Stimulated activated CD4-positive, alpha-beta T cell treated with anti-CD3 and anti-CD28 coated beads, Interleukin-12 subunit alpha, Interleukin-12 subunit beta, amount 100 ng/mL, for 48 hours (primary cell): ENCODE measurements at places on chromosomes 2 and 18.

DNA sequence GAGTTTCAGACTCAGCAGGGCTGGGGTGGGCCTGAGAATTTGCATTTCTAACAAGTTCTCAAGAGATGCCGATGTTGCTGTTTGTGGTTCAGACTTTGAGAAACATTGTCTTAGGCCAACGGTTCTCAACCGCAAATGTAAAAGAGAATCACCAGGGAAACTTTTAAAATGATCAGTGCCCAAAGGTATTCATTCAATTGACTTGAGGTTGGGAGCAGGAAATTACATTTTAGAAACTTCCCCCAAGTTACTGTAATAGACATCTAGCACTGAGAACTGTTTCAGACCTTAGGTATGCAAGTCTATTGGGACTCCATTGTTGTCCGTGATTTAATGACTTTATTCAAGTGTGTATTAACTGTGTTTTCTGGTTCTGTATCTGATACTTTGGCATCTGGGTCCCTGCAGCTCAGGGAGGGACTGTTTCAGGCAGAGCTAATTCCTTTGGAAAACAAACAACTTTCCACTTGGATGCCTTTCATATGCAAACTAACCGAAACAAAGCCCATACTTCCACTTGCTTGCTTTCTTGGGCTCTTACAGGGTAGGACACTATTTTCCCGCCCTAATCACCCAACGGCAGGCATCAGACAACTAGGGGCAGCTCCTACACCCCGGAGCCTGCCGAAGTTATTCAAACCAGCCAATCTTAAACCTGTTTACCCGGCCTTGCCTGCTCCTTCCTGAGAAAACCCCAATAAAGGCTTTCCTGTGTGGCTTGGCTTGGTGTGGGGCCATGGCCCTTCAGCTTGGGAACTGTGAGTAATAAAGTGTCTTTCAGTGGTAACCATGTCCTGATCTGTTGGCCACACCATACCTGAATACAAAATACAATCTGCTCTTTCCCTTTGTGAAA, 97.6 kb downstream of the POLE4 start:
- no peak for DNase-seq

- DNase-seq = no peak
Observed at GRCh38 chr2:214471382-214471781, 60.5 kb downstream of the VWC2L start.

DNA sequence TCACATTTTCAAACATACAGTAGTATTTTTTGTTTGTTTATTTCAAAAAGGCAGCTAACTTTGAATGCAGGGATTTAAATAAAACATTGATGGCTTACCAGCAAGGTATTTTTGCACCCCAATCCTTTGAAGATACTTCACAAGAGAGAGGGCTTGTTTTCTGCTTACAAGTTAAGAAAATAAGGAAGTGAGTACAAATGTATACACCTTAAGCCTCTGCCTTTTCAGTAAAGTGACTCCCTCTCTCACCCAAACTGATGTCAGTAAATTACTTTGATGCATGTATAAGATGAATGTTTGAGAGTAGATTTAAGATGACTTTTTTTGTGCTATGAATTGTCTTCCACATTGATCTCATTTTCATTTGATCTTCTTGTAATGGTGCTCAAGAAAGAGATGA, 820.0 kb downstream of the CPS1 start:
- DNase-seq = no peak

DNA sequence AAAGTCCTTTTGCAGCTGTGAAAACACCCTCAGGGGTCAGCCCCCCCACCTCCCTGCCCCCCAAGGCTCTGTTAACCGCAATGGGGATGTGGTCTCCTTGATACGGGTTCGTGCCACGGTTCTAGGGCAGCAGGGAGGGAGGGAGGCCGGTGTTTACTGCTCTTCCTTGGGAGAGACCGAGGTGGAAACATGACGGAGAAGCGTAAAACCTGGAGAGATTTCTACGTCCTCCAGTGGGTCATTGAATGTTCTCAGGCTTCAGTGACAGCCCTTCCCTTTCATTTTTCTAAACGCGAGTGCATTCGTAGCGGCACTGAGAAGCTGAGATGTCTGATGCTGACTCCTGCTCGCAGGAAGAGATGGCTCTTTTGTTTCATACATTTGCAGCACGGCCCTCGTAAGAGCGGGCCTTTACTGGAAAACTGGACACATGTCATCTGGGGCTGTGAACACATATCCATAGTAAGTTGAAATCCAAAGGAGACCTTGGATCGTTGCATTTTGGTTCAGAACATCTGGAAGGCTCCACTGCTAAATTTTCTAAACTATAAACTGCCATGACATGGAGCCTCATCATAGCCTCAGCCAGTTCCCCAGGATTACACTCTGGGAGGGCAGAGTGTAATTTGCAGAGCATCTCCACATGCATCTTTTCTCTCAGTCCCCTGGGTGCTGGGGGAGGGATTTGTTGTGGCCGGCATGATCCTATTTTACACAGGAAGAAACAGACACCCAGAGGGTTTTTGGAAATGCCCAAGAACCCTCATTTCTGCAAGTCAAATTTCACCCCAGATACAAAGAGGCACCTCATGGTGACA, 40.6 kb upstream of the HDAC4 start:
- DNase-seq = no peak

GRCh38 chr2:43358410-43359201, 132.2 kb upstream of the ZFP36L2 start:
- no peak for DNase-seq

GRCh38 chr18:39805218-39805617, 2149.8 kb upstream of the PIK3C3 start:
- DNase-seq = no peak

DNA sequence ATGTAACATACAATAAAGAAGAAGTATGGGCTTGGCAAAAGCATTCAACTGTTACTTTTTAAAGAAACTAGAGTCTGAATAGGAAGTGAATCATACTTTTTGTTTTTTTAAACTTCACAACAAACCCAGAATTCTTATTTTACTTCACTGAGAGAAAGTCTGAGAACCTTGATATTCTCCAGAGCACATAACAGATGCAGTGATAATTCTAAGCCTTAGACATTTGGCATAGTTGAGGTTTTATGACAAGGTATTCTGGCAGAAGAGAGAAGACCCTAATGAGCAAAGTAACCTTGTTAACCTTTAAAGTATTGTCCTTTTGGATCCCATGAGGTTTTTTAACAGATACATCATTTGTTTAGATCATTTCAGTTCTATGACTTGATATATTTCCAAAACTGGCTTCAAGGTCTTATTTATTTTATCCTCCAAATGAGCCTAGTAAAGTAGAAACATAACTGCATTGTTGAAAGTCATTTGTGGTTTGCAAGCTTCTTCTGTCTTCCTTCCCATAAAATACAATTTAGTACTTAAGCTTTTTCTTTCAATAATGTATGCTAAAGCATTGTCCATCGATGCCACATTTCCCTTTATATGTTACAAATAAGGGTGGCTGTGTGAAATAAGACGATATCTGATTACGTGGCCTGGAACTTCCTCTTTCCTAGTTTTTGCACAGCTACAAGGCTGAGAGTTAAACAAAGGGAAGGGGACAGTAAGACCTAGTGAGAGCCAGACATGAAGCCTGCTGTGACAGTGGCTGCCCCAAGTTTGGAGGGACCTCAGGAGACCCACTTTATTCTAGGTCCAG, 86.1 kb upstream of the ITPRID2 start:
- DNase-seq = no peak

- no peak for DNase-seq
Observed at GRCh38 chr18:38010971-38011857, 445.6 kb upstream of the CELF4 start.

DNA sequence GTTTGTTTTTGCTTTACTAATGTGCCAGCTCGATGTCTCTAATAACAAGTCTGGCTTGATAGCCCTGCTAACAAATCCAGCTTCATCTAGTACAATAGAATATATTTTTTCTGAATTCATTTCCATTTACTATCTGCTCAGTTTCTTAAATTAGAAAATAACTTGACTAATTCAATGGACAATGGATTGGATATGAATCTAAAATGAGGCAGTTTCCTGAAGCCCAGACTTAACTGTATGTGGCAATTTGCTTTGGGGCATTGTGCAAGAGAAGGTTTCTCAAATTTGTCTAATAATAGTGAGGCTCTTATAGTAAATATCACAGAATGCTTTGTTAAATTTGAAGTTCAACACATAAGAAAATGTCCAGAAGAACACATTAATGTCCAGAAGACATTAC, 25.8 kb downstream of the CALCRL start:
- no peak for DNase-seq

DNA sequence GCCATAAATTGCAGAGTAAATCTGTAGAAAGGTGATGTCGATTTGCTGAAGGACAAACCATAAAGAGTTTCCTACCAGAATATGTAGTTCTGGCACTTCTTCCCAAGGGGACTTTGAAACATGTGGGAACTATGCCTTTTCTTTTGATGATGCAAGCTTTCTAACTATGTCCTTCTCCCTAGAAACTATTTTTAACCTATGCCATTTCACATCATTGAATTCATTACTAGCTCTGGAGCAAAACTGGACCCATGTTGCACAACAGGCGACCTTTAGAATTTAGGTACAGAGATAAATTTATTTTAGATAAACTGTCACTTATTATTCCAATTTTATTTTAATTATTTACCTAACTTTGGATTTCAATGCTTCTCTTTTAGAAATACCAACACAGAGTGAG, 186.5 kb downstream of the CCDC102B start:
- DNase-seq = no peak

DNA sequence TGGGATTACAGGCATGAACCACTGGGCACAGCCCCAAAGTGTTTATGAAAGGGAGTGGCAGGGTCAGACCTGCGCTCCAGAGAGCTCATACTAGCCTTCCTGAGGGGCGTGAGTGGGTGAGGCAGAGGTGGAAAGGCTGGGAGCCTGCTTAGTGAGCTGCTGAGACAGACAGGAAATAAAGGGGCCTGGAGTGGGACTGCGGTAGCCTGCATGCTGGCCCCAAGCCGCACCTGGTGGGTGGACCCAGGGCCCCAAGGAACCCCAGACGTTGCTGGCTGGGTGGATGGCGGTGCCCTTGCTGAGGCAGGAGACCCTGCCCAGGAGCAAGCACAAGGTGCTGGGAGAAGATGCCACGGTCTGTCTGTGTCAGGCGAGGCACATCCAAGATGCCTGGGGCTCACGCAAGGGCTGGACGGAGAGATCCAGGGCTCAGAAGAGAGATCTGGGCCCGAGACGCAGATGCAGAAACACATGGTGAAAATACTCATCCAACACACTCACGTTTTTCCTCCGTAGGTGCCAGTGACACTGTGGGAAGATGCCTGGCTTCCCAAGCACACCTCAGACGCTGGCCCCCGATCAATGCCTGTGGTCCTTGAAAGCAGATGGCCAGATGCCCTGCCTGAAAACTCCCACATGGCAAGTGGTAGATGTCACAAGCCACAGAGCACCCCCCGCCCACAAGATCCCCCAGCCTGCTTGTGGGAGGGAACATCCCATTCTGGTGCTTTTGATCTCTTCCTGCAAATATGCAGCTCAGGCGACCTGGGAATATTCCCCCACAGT, 151.1 kb downstream of the GLI2 start:
- DNase-seq = no peak

GRCh38 chr2:43220760-43221123, 5.7 kb downstream of the ZFP36L2 start:
- no peak for DNase-seq

- no peak for DNase-seq
Observed at GRCh38 chr18:47809420-47809819, 121.0 kb downstream of the SMAD2 start.

DNA sequence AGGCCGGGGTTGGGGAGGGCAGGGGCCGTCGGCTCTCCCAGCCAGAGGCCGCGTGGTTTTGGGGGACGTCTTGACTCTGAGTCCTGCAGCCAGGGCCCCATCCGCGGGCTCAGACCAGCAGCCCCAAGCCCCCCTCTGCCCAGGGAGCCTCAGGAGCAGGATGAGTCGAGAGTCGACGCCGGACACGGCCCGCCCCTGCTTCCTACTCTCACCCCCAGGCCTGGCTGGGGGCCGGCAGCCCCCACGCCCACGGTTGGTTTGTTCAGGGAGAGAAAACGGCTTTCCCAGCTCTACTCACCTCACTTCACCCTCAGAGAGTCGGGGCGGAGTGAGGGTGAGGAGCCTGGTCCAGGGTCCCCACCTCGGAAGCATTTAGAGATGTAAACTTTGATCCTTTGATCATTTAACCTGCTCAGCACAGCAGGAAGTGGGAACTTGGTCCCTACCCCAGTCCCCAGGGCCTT, 6.9 kb downstream of the SNORC start:
- DNase-seq = no peak

DNA sequence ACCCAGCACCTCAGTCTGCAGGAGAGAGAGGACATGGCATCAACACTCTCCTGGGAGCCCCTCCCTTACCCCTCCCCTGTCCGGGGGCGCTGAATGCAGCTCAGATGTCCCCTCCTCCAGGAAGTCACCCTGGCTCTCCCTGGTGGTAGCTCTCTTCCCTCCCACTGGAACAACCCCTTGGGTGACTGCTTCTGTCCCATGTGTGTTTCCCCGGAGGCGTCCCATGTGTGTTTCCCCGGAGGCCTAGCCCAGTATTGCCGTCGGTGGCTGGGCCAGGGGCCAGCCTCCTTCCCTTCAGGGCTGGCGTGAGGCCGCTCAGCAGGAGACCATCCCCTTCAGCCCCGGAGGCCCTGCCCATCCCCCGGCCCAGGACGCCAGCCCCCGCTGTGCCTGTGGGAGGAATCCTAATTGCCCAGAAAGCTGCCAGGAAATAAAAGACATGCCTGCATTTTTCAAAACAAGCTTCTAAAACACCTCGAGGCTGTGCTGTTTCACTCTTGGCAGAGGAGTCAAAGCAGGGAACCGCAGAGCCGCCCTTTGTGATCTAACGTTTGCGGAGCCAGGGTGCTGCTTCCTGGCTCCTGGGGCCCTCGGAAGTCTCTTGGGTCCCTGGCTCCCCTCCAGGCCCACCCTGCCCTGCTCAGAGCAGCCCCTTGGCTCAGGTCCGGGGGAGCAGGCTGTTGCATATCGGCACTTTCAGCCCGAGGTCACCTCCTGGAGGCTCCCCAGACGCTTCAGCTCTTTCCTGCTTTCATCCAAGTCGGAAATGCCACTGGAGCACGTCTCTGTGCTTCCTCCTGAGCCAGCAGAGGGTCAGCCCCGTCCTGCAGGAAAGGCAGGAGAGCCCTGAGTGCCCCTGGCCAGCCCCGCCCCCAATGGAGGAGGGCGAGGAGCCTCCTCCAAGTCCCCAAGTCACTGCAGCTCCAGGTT, 11.4 kb downstream of the SNED1 start:
- DNase-seq = peak; percentile 13

GRCh38 chr2:73268830-73269685, 15.2 kb downstream of the FBXO41 start:
- DNase-seq = no peak

DNA sequence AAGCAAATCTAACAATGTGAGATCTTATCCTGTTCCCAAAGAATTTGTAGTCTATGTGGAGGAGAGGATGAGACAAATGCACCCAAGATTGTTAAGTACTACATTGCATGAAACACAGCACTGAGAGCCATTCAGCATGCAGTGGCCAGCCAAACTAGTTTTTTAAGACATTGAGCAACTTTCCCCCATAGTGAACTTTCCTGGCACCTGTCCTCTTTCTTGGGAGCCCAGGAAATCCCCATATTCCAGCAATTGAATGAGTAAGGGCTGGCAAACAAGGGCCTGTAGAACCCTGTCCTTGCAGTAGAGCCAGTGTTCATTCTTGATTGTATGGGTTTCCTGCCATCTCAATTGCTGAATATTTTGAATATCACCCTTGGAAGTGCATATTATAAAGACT, 58.8 kb upstream of the FIGN start:
- no peak for DNase-seq

- no peak for DNase-seq
Observed at GRCh38 chr18:10297086-10297485, 157.3 kb upstream of the APCDD1 start.
